Upper lobe of left lung (tissue), 6 donors: ENCODE measurements at places on chromosomes 7 and 10. TPM values are rescaled to one million over a fixed set of nuclear protein-coding genes. Genes with fewer than 3 reads are reported as not detected.

DNA sequence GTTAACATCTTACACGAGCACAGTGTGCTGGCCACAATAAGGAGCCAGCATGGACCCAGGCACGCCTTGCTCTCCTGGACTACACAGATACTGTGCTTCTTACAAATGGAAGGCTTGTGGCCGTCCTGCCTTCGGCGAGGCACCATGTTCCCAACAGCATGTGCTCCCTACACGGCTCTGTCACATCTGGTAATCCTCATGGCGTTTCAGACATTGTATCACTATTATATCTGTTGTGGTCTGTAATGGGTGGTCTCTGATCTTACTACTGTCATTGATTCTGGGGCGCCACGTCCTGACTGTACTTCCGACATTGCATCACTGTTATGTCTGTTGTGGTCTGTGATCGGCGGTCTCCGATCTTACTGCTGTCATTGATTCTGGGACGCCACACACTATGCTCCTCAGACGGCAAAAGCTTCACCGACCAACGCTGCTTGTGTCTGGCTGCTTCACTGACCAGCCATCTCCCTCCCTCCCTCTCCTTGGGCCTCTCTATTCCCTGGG, 195.4 kb downstream of the MAD1L1 start:
- H3K27ac ChIP-seq = peak overlapping the region; percentile 40
- no peaks in the 10 kb centered on the region for H3K27me3 ChIP-seq
- H3K4me3 ChIP-seq = no peak overlapping the region
- H3K4me1 ChIP-seq = no peaks in the 10 kb centered on the region
- no peak for DNase-seq
- no peaks in the 10 kb centered on the region for H3K36me3 ChIP-seq

GRCh38 chr10:26502986-26503385, 64.8 kb downstream of the APBB1IP start:
- no peaks in the 10 kb centered on the region for H3K27me3 ChIP-seq
- H3K27ac ChIP-seq = peak overlapping the region; percentile 38
- H3K4me1 ChIP-seq = no peaks in the 10 kb centered on the region
- DNase-seq = no peak
- H3K4me3 ChIP-seq = no peak overlapping the region

GRCh38 chr7:68512466-68512865, 1085.8 kb upstream of the AUTS2 start:
- H3K4me1 ChIP-seq = no peaks in the 10 kb centered on the region
- H3K27ac ChIP-seq = no peak overlapping the region
- no peaks in the 10 kb centered on the region for H3K27me3 ChIP-seq
- DNase-seq = no peak
- no peaks in the 10 kb centered on the region for H3K36me3 ChIP-seq
- H3K4me3 ChIP-seq = no peak overlapping the region

- H3K4me1 ChIP-seq = no peaks in the 10 kb centered on the region
- no peak overlapping the region for H3K4me3 ChIP-seq
- no peak for DNase-seq
- no peaks in the 10 kb centered on the region for H3K27me3 ChIP-seq
- H3K36me3 ChIP-seq = no peaks in the 10 kb centered on the region
Observed at GRCh38 chr10:48505394-48506112, 99.3 kb downstream of the ARHGAP22 start.

DNA sequence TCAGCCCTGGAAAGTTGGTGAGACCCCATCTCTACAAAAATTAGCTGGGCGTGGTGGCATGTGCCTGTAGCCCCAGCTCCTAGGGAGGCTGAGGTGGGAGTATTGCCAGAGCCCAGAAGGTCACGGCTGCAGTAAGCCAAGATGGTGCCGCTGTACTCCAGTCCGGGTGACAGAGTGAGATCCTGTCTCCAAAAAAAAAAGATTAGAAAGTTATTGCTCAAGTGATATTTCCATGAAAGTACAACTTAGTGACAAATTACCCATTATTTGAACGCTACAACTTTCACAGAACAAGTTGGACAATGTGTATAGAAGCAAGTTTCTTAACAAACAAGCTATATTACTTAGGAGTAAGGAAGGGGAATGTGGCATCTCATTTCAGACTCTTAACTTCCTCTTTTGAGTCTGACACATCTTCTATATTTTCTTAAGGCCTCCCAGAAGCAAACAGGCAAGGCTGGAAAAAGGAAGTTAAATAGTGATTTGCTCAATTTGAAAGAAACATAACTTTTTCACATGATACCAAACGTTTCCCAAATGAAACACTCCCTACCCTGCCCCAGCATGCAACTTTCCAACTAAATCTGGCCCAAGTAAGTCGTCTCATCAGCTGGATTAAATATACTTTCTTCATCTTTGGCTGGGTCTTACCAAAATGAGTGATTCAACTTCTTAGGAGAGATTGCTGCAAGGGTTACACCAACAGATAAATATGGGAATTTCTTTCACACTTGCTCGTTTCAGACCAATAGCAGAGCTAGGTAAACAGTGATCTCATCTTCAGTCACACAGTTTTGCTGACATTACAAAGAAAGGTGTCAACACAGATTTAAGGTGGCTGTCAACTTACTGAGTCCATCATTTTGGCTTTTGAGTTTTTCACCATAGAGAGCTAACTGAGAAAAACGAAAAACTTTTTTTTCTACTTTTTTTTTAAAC, 66.3 kb upstream of the KLF6 start:
- H3K27me3 ChIP-seq = no peaks in the 10 kb centered on the region
- H3K4me1 ChIP-seq = peaks cover 32% of the 10 kb centered on the region
- no peak overlapping the region for H3K4me3 ChIP-seq

DNA sequence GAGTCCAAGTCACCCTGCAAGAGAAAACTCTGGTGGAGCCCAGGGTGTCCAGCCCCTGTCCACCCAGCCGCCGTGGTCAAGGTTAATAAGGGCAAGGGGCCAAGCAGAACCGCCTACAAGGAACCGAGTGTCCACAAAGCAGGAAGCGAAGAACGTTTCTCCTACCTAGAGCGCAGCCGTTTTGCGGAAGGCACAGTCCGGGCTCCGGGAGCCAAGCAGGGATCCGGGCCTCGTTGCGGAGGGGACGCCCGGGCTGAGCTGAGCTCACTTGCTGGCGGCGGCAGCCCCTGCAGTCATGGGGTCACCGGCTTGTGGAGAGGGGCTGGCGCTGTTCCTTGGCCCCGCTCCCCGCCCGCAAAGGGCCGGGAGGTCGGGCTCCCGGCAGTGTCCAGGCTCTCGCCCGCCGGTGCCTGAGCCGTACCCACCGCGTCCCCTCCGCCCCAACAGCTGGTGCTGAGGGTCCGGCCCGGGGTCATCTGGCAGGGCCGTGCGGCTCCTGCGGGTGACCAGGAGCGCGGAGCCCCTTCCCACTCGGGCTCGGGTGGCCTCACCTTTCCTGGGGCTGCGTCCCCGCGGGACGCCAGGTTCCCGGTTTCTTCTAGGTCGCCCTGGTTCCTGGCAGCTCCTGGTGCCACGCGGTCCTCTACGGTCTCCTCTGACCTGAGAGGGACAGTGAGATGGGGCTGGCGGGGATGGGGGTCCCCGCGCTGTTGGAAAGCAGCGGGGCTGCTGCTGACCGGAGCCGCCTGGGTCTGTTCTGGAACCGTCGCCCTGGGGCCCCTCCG, 14.0 kb upstream of the ZNF273 start:
- H3K4me1 ChIP-seq = peaks cover 19% of the 10 kb centered on the region
- no peak overlapping the region for H3K27ac ChIP-seq
- no peaks in the 10 kb centered on the region for H3K36me3 ChIP-seq
- H3K27me3 ChIP-seq = peaks cover 4% of the 10 kb centered on the region

DNA sequence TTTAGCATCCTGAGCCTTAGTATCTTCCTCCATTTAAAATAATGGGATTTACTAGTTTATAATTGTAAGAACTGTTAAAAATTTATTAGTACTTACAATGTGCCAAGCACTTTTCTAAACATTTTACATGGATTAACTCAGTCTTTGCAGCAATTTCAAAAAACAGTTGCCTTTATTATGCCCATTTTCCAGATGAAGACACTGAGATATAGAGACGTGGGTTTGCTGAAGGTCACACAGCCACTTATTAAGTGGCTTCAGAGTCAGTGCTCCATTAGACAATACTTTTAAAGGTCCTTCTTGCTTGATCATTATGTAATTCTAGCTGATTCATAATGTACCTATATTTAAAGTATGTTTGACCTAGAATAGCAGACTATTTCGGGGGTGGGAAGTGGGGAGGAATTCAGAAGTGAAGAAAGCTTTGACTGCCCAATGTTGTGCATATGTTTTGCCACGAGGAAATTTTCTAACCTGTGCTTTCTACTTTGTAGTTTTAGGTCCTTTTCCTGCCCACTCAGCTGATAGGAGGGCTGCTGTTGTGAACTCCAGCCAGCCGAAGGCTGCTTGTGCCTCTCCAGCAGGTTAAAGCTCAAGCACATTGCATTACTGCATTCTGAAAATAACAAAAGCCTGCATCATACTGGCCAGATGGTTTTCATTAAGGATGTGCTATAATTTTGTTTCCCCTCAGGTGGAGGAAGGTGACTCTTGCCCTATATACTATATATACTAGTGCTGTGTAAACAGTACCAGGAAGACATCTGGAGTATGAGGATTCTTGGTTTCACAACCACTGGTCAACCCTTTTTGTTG, 4.3 kb downstream of the PLEKHA8 start:
- no peaks in the 10 kb centered on the region for H3K36me3 ChIP-seq
- H3K27me3 ChIP-seq = no peaks in the 10 kb centered on the region
- no peak for DNase-seq
- H3K4me1 ChIP-seq = peaks cover 22% of the 10 kb centered on the region

- H3K27me3 ChIP-seq = no peaks in the 10 kb centered on the region
- H3K27ac ChIP-seq = no peak overlapping the region
- DNase-seq = no peak
- no peak overlapping the region for H3K4me3 ChIP-seq
- peaks cover 18% of the 10 kb centered on the region for H3K36me3 ChIP-seq
Observed at GRCh38 chr10:125105706-125106255, 54.6 kb downstream of the CTBP2 start.

DNA sequence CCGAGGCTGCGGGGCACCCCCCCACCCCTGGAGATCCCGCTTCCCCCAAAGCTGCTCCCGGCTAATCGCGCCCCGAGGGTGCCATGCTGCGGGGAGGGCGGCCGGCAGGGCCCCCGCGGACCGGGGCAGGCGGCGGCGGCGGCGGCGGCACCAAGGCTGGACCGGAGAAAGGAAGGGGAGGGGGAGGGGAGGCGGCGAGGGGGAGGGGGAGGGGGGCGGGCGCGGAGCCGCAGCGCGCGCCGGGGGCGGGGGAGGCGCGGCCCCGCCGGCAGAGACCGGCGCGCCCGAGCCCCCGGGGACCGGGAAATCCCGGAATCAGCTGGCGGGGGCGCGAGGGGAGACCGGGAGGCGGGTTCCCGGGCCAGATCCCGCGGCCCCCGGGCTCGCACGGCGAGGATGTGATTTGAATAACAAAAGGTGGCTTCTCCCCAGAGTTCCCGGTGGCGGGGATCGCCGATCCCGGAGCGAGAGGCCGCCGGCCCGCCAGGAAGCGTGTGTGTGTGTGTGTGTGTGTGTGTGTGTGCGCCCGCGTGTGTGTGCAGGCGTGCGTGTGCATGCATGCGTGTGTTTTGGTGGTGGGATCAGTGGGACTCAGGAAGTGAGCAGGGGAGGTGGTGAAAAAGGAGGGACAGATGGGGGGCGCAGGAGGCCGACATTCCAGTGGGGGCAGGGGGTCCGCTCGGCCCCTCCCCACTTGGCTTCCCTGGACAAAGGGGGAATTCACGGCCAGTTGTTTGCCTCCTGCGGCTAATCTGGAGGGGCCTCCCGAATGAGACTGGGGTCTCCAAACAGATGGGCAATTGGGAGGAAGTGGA, 99.5 kb downstream of the HIP1 start:
- peak overlapping the region; percentile 68 for H3K4me3 ChIP-seq
- peak overlapping the region; percentile 80 for H3K27ac ChIP-seq
- H3K4me1 ChIP-seq = peaks cover 20% of the 10 kb centered on the region

DNA sequence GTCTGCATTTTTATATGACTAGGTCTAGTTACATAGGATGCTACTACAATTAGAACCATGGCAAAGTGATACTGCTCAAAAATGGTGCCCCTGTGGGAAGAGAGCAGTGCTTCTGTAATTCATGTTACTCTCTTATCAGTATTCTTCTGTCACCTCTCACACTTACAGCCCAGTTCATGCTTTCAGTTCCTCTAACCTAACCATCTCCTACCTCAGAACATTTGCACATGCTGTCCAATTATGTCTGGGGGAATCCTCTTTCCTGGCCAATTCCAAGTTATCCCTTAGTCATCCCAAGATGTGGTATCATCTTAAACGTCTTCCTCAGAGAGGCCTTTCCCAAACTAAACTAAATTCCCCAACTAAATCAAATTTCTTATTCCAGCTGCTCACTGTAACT, 190.2 kb downstream of the RELN start:
- H3K4me3 ChIP-seq = no peak overlapping the region
- H3K27ac ChIP-seq = no peak overlapping the region
- H3K36me3 ChIP-seq = no peaks in the 10 kb centered on the region
- no peaks in the 10 kb centered on the region for H3K4me1 ChIP-seq
- H3K27me3 ChIP-seq = no peaks in the 10 kb centered on the region

DNA sequence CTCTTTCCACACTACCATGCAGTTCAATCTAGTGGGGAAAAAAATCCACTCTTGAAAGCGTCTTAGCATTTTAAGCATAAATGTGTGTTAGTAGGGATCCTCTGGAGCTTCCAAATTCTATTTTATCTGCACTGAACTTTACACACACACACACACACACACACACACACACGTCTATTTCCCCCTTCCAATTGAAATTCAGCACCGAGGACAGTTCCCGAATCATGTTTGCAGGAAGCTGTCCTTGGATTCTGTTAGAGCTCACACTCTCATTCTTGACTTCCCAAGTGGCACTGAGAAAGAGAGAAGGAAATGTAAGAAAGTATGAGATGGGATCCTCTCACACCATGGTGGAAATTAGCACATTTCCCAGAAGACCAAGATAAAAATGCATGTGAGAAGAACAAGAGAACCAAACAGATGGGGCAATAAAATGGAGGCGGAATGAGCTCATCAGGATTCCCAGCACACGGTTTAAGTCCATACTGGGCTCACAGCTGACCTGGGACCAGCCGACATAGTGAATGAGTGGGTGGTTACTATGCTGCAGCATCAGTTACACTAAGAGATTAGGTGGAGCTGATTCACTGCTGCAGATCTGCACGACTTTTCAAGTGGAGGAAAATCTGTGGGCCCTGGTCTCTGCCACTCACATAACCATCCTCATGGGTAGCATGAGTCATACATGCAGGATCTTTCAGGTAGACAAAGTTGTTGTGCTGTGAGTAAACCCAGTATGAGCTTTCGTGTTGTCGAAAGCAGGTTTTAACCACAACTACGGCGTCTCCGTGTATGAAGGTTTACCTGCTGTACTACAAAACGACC, 3.3 kb upstream of the NPTX2 start:
- no peaks in the 10 kb centered on the region for H3K36me3 ChIP-seq
- no peak for DNase-seq
- peaks cover 7% of the 10 kb centered on the region for H3K27me3 ChIP-seq
- peaks cover 9% of the 10 kb centered on the region for H3K4me1 ChIP-seq
- H3K4me3 ChIP-seq = no peak overlapping the region

- no peak overlapping the region for H3K27ac ChIP-seq
- no peaks in the 10 kb centered on the region for H3K27me3 ChIP-seq
- no peak overlapping the region for H3K4me3 ChIP-seq
- H3K4me1 ChIP-seq = no peaks in the 10 kb centered on the region
- no peaks in the 10 kb centered on the region for H3K36me3 ChIP-seq
- no peak for DNase-seq
Observed at GRCh38 chr7:1395211-1396070, 63.8 kb downstream of the MICALL2 start.

MMP21 gene
- total RNA-seq = 0.14 TPM

RBP3 gene
- not detected for total RNA-seq

VSTM2A gene
- not detected for total RNA-seq

DBF4 gene
- 14.6 TPM for total RNA-seq

KLF6 gene
- 216 TPM for total RNA-seq

CALML3 gene
- total RNA-seq = not detected

PIP gene
- 0.77 TPM for total RNA-seq
